NCI-H2081 treated with DMSO at 0.1 percent for 48 hours (cell line): ENCODE measurements at places on chromosomes 6 and 20.

GRCh38 chr6:84103029-84103428 is 69.5 kb downstream of the MRAP2 start:
- DNase-seq: no peak

DNA sequence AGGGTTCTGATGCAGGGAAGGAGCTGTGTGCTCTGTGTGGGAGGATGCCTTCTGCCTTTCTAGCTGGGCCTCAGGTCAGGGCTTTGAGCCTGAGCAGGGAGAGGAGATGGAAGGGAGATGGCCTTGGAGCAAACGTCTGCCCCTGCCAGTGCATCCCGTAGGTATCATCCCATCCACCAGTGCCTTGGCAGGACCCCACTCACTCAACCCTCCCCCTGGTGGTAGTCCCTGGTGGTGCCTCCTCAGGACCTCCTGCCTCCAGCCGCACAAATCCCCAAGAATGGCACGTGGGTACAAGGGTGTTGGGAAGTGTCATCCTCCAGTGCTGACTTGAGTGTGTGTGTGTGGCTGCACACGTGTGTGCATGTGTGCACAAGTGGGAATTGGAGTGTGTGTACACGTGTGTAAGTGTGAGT is 23.1 kb upstream of the MICB start:
- DNase-seq: no peak

GRCh38 chr6:100181309-100181708 is 187.3 kb upstream of the MCHR2 start:
- DNase-seq: no peak

DNA sequence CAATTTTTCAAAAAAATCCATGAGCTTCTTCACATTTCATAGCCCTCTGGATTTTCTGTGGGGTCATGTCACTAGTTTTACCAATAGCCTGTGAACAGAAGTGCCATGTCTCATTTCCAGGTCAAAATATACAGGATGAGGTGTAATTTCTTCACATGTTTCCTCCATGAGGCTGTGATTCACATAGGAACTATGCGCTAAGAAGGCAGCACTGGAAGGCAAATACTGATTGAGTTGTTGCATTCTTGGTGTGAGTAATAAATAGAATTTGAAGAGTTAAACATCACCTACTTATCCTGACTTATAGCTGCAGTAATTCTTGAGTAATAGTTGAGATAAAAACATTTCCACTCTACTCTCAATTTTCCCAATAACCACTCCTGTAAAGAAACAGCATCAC is 442.3 kb downstream of the HAO1 start:
- no peak for DNase-seq

DNA sequence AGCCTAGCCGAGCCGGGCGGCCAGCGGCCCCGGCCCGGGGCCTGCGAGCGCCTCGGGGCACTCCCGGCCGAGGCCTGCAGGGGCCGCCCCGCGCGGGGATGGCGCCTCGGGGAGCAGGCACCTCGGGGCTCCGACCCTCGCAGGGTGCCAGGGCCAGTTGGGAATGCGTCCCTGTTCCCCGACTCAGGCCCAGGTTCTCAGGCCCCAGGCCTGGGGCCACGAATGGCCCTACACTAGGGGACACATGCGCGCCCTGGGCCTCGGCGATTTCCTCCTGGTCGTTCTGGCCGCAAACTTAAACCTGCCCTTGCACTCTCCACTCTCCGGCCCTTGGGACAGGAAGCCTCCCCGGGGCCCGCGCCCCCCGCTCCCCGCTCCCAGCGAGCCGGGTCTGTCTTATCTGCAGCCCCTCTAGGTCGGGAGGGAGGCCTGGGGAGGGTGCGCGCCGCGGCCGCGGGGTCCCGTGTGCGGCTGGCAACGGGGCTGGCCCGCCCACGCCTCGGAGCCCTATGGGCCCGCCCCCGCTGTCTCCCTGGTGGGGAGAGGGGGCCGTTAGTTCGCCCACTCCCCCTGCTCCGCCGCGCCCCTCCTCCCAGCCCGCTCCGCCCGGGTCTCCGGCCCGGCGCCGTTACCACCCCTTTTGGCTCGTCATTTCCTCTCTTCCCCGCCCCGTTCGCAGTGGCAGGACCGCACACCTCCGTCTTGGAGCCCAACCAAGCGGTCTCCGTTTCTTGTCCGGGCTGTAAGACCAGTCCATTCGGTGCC is 611 bp downstream of the NFYA start:
- peak; percentile 47 for DNase-seq

DNA sequence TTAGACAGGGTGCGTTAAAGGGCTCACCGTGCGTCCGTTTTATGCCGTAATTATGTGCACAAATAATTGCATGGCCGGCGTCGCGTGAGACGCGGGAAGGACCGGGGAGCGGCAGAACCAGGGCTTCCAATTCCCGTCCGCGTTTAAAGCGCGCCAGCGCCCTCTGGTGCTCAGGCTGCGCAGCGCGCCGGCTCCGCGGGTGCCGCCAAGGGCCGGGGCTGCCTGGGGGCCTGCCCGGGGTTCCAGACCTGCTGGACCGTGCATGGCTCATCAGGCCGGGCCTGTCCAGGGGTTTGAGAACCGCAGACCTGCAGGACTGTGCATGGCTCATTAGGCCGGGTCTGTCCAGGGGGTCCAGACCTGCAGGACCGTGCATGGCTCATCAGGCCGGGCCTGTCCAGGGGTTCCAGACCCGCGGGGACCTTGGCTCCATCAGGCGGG is 369.0 kb downstream of the THBS2 start:
- no peak for DNase-seq
